ENCODE measurements at places on chromosomes 4 and X.

GRCh38 chr4:108834835-108835384 lies 72.1 kb upstream of the ETNPPL start:
- DNase-seq = no peak

DNA sequence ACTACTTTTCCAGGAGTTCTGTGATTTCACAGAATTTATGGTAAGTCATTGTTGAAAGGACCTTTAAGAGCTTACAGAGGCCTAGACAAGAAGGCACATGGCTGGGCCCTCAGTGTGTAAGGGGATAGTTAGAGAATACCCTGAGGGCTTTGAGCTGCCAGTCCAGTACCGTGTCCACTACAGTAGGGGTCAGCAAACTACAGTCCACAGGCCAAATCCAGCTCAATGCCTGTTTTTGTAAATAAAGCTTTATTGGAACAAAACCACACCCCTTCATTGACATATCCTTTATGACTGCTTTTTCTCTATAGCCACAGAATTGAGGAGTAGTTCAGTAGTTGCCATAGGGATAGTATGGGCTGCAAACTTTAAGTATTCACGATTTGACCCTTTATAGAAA lies 176.2 kb downstream of the MID1 start:
- no peak for DNase-seq

DNA sequence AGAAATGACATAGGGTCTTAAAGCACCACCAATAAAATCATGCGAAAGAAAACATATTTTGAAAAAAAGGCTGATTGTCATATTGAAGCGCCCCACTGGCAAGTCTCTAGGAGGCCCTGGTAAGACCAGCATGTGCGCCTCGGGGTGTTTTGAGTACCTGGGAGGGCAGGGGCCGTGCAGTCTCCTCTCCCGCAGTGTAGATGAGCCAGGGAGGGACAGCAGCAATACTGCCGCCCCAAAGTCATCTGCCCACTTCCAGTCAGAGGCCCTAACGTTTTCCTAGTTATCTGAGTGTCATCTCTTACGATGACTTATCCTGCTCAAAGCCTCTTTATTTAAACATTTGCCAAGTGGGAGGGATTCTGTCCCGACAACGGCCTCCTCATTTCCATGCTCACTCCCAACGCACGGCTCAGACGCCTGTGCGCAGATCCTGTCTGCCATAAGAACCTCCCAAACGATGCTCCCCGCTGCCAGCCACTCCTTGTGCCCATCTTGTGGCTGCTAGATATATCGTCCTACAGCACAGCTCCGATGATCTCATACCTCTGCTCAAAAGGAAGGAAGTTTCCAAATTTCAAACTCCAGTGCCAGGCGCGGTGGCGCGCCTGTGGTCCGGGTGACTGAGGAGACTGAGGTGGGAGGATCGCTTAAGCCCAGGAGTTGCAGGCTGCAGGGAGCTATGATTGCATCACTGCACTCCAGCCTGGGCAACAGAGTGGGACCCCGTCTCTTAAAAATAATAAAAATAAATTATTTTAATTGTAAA lies 17.2 kb upstream of the SCRG1 start:
- DNase-seq = peak; percentile 81

- DNase-seq = no peak
Observed at GRCh38 chrX:44314808-44315207, 28.7 kb downstream of the EFHC2 start.

GRCh38 chr4:81562093-81562492 lies 90.4 kb upstream of the RASGEF1B start:
- DNase-seq = no peak

GRCh38 chrX:118254611-118255010 lies 91.3 kb upstream of the WDR44 start:
- peak; percentile 30 for DNase-seq
